Stimulated activated CD4-positive, alpha-beta T cell treated with anti-CD3 and anti-CD28 coated beads, Interleukin-4, amount 100 ng/mL, for 48 hours (primary cell): ENCODE measurements at places on chromosomes 11 and 22.

- DNase-seq, result no peak
Observed at GRCh38 chr22:17137170-17137569, 16.0 kb upstream of the TMEM121B start.

- DNase-seq, result no peak
Observed at GRCh38 chr11:271319-271715, 6.9 kb upstream of the NLRP6 start.

- no peak for DNase-seq
Observed at GRCh38 chr22:19620742-19621371, 93.4 kb upstream of the SEPTIN5 start.

DNA sequence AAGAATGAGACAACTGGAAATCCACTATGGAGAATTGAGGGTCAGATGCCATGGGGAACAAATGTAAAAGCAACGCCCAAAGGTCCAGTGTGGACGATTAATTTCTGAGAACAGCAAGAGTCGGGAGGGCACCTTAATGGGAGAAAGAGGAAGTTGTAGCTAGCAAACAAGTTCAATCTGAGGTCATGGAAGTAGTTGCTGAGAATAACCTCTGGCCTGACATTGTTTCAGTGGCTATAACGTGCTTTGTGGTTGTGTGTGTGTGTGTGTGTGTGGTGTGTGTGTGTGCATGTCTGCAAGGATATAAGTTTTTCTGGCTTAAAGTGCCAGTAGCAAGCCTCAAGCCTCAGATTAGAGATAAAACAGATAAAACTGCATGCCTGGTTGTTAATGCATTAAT is 1630.1 kb upstream of the TENM4 start:
- DNase-seq, result no peak

DNA sequence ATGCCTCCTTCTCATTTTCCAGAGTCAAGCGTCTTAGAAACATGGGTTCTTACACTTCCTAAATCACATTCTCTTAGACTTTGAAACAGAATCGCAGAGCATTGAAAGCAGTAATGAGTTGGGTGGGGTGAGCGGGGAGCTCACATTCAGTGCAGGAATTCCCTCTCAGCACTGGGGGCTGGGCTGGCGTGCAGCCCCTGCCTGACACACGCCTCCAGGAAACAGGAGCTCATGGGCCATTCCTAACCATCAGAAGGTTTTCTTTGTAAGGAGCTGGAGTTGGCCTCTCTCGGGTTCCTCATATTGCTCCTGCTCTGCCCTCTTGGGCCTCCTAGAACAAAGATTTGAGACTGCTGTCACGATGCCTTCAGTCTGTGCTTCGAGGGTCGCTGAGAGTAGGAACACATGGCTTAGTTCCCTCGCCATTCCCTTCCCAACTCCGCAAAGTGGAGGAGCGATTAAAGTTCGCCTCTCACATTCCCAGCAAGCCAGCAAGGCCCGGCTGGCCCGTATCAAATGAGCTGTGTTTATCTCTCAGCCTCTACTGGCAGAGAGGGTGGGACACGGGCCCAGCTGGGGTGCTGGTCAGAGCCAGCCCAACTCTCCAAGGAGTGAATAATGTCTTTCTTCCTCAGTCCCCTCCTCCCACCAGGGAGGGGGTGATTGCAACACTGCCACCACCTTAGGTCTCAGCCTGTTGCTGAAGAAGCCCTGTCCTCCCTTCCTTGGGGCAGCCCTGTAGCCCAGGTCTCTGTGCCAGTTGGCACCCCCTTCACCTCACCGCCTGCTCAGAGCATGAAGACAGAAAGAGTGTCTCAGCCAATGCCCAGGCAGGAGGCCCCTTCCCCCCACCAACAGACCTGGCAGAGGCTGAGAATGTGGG is 10.4 kb downstream of the CHRDL2 start:
- no peak for DNase-seq

DNA sequence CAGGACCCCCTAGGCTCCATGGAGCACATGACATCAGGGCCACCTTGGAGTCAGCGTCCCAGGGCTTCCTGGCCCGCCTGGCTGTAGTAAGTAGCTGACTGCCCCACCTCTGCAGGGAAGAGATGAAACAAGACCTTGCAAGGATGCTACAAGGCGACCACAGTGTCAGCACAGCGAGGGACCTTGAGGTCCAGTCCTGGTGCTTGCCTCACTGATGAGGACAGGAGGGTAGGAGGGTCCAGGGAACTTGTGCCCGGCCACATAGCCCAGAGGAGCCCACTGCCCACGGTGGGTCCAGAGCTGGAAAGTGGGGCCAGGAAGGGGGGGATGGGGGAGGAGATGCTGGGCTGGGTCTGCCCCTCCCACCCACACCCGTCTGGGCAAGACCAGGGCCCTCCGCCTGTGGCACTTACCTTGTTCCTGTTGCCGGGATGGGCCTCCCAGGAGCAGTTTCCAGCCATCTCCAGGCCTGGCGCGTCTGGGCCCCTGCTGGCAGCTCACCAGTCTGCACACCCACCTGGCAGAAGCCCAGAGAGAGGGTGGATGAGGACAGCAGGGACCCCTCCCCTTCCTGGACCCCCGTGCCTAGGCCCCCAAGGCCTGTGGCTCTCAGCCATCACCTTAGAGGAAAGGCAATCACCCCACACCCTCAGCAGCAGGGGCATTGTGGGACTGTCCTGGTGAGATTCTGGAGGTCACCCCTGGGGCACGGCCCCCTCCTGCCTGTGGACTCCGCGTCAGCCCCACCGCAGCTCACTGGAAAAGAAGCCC is 3.4 kb downstream of the MRGPRF start:
- DNase-seq, result no peak

DNA sequence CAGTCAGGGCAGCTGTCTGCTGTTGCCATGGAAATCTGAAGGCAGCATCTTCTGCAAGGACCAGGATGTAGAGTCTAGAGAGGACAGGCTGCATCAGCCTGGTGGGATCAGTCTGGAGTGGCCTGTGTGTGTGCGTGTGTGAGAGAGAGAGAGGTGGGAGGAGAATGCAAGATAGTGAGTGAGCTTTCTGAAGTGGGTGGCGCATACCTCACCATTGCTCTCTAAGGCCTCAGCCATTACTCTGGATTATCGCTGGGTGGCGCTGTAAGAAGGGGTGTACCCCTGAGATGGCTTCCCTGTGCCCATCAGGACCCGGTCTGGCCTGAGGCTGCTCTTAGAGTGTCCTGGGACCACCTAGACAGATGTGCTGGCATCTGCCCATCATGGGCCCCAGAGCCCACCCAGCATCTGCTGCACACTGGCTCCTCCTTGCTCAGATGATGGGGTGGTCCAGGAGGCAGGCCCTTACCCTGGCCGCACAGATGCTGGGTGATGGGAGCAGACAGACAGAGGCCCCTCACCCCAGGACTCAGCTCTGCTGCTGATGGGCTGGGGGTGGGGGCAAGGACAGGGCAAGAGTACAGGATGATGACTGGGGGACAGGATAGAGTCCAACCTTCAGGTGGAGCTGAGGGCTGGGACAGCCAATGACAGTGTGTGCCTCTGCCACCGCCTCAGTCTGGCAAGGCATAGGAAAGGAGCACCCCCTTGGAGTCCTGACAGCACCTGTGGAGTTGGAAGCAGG is 25.7 kb upstream of the TUB start:
- no peak for DNase-seq

DNA sequence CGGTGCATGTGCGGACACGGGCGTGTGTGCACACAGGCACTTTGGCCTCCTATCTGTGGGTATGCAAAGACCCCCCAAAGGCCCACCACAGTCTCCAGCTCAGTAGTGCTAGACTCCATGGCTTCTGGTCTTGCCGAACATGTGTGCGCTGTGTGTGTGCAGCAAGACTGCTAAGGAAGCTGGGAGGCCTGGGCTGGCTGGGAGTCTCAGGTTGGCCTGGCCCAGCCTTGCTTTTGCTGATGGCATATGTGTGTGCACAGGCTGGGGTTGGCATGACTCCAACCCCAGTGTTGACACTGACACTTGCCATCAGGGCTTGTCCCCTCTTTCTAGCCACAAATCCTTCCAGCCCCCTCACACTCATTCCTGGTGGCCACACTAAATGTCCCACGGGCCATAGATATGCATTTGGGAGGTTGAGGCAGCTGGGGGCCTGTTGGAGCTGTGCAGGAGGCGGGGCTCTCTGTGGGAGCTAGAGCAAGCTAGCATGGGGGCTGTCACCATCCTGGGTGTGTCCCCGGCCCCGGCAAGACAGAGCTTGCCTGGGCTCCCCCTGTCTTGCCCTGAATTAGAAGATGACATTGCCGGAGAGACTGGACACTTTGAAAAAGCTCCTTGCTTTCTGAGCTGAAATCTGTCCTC is 60.9 kb upstream of the NECTIN1 start:
- no peak for DNase-seq

DNA sequence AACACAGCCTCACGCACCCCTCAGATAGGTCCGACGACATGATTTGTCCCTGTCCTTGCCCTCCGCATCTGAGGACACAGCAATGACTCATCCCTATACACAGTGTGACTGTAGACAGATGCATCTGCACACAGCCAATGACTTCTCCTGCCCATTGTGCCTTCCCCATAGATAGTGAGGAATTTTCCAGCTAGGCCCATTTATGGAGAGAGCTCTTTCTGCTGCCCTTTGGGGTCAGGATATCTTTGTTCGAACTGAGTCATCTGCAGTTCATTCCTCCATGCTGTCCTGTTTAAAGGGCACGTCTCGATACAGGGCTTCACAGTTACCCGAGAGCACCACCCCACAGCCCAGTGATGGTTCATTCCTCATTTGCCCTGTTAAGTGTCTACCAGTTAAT is 96.7 kb downstream of the LARGE1 start:
- DNase-seq, result no peak

DNA sequence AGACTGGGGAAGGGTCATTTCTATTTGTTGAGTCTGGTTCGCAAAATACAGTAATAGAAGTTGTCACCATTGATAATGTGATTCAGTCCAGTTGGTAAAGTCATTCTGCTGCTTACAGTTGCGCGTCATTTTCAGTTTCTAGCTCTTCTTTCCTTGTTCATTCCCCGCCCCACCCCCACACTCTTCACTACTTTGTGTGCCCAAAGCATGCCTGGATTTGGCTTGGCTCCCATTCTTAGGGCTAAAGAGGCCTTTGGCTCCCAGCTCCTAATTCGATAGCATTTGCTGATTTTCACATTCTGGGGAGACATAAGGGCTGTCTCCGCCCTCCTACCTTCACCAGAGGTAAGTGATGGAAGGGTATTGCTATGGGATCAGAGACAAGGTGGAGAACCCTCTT is 43.0 kb downstream of the CECR2 start:
- DNase-seq, result no peak

GRCh38 chr11:64810891-64811272 is 531 bp upstream of the MEN1 start:
- peak; percentile 12 for DNase-seq

DNA sequence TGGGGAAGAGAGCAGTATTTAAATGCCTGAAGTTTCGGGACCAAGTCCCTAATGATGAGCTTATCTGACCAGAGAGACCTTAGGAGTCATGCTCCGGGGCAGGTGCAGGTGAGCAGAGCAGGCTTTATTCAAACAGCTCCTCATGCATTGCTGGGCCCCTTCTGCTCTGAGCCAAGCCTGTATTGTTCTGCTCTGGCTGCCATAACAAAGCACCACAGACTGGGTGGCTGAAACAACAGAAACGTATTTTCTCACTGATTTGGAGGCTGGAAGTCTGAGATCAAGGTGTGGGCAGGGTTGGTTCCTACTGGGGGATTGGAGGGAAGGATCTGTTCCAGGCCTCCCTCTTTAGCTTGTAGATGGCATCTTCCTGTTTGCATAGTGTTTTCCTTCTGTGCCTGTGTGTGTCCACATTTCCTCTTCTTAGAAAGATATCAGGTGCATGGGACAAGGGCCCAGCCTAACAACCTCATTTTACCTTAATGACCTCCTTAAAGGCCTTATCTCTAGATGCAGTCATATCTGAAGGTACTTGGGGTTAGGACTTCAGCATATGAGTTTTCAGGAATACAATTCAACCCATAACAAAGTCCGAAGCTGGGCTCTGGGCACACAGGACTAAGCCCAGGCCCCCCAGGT is 97.1 kb upstream of the PARVA start:
- DNase-seq, result no peak

DNA sequence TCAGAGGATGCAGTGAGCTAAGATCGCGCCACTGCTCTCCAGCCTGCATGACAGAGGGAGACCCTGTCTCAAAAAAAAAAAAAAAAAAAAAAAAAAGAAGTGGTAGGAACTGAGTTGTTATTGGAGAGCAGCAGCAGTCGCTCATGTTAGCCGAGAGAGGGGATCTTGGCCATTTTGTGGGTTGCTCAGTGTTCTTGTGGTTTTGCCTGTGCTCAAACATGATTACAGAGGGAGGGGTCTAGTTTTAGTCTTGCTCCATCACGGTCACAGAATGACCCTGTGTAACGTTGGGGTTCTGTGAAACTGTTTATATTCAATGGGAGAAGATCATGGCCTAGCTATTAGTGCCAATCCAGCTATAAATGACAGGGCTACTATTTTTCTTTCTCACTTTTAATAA is 1.9 kb downstream of the DPAGT1 start:
- no peak for DNase-seq

DNA sequence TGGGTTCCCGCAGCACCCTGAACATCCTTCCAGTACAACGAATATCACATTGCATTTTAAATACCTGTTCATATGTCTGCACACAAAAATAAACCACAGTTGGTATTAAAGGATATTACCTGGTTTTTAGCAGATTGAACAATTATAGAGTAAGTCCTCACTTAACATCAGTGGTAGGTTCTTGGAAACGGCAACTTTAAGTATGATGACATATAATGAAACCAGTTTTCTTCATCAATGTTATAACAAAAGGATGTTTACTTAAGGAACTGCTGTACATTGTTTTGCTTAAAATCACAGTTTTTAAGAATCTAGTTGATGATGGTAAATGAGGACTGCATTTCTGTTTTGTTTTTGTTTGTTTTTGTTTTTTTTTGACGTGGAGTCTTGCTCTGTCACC is 28.0 kb downstream of the TRIM66 start:
- DNase-seq, result no peak

DNA sequence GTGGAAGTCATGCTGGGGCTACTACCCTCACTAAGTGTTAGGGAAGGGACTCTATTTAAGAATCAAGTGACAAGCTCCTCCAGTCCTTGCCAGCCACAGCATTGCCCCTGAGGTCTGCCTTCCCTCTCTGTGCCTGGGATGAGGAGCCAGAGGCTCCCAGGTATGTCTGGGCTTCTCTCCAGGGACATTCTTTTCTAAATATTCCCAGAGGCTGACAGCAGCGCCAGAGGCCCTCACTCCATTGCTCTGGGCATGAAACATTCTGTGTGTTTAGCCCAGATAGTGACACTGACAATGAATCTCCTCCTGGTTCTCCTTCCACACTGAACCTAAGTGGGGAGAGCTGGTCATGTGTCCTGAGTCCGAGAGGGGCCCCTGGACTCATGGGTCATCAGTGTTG is 2.2 kb downstream of the OR51E1 start:
- DNase-seq, result no peak
